ENCODE measurements at places on chromosomes 2 and 18.

GRCh38 chr18:9704233-9705118 lies 3.6 kb upstream of the RAB31 start:
- no peak for DNase-seq

DNA sequence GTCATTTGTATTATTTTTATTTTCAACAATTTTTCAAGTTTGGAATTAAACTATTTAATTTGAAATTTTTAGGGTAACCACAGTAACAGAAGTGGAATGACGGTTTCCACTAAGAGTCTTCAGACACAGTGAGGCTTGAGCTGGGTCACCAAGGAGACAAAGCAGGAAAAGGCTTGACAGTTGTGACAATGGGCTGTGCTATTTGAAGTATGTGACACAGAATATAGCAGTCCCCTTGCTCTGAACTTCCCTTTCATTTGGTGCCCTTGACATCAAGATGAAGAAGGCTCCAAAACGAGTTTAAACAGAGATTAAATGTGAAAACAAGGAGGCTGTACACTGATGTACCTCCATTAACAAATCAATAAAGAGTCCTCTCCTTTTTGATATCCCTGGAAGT lies 265.4 kb upstream of the DLGAP1 start:
- DNase-seq, result no peak

- DNase-seq, result no peak
Measured at GRCh38 chr2:3654531-3655225, 3.3 kb upstream of the ALLC start.

DNA sequence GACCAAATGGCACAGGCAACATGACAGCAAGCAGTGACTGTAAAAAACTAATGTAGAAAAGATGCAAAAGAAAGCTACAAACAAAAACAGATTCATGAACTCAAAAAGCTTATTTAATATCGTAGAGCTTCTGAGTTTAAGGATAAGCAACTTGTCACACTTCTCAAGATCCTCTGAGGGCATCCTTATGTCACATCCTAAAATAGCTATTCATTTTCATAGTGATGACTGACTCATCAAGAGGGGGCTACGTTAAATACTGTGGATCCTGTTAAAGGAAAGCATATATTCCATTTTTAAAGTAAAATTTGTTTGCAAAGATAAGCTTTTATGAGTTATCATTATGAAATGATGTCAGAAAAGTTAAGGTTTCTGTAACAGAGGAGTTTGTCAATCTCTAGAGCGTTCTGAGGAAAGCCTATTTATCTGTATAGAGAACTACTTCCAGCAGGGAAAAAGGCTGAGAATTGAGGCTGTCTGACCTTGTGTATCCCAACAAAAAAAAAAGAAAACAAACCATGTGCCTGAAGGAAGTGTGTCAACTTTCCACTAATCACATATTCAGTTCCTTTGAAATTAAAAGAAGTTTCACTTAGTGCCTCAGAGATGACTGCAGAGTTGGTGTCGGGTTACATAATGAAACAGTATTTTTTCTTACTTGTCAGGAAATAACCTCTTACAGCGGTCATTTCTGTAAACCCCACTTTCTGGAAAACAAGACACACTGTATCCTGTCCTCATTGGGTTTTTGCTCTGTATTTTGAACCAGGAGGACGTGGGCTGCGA lies 115.5 kb downstream of the ESCO1 start:
- DNase-seq, result no peak

GRCh38 chr2:85132834-85133637 lies at the start of gene TCF7L1:
TCF7L1 (plus strand) TSS chr2:85133392; CDS start chr2:85133685, 293 bp downstream.
- DNase-seq, result no peak

DNA sequence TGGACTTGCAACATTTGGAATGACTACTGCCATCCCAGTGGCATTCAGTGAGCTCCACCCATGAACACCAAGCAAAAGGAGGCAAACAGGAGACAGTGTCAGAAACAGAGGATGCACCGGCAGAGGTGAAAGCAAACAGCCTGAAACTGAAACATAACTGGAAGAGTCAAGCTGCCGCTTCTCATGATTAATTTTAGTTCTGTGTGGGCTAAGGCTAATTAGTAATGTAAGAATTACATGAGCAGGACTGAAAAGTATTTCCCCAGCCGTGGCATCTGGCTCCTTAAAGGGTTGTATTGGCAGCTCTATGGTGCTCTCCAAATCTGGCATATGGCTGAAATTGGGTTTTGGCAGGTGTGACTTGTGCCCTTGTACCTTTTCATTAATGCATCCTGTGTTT lies 1108.1 kb downstream of the TSN start:
- DNase-seq, result no peak

DNA sequence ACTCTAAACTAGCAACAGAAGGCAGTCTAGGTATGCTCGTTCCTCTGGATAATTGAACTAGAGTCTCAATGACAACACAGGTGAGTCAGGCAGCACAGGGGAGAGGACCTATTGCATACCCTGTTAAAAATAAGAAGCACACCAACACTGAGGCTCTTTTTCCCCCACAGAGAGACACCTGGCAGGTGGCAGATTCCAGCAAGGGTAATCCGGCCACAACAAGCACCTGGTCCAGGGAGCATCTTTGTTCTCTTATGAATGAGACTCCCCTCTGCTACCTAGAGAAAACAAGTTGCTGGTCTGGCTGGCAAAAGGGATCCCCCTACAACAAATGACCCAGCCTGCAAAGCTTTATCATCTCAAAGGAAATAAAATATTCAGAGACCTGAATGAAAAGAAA lies 508.9 kb upstream of the POU3F3 start:
- DNase-seq, result no peak

DNA sequence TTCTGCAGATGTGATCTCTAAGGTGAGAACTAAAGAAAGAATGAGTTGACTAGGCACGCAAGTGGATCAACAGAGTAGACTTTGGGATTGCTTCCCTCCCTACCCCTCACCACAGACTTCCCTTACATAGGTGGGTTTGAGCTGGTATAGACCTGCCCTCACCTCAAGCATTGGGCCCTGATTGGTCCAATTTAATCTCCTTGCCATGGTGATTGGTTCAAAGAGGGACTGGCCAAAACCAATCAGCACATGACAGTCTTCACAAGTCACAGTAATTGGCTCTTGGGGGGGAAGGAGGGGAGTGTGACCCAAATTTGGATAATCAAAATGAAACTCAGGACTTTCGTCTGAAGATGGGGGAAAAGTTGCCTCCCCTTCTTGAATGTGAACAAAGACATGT lies 36.6 kb upstream of the LNPK start:
- DNase-seq, result no peak

DNA sequence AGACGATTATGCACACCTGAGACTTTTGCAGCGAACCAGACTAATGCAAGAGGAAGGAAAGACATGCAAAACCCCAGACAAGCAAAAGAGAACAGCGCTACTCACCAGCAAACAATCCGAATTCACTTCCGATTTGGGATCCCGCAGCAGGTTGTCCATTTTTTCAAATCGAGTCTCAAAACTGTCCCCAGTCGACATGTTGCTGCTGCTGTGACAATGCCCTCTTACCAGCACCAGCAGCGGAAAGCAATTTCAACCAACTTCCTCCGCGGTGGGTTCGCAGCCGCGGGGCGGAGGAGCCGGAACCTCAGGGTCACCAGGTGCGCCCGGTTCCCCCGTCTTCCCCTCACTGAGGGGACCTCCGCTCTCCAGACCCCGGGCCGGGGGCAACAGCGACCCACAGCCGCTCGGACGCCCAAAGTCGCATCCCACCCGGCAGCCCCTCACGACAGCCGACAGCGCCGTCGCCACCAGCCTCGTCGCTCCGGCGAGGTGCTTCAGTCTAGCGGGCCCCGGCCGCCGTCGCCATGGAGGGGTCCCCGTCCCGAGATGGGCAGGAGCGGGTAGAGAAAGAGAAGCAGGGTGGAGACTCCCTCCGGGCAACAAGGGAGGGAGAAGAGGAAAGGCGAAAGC lies 784 bp downstream of the ROCK1 start:
- DNase-seq, result peak; percentile 64

- no peak for DNase-seq
Measured at GRCh38 chr18:10404168-10404567, 50.3 kb upstream of the APCDD1 start.

DNA sequence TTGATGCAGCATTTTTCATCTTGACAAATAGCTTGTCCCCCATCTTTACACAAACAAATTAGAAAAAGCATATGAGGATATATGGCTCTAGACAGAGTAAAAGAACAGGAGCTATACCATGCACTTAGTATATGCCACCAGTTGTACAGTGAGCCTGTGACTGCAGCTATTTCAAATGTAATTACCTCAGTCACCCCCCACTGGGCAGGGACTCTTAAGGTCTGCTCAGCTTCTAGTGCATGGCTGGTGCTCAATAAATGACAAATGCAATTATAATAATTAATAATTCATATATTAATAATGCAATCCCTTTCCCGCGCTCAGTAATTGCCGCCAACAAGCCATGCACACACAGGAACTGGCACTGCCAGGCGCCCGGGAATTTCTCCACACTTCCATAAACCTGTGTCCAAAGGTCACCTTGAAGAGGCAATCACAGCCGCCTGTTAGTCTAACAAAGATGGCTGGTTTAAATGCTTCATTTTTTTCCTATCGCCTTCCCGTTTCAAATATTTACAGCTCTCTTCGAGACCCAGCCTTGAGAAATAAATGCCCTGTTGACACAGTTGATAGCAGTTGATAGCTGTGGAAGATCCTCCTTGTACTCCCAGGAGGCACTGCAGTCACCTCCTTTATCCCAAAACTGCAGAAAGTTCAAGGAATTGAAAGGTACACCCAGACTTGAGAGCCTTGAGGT lies 156.6 kb downstream of the INO80D start:
- no peak for DNase-seq

- DNase-seq, result no peak
Measured at GRCh38 chr2:102101097-102101848, 41.3 kb upstream of the IL1R1 start.

DNA sequence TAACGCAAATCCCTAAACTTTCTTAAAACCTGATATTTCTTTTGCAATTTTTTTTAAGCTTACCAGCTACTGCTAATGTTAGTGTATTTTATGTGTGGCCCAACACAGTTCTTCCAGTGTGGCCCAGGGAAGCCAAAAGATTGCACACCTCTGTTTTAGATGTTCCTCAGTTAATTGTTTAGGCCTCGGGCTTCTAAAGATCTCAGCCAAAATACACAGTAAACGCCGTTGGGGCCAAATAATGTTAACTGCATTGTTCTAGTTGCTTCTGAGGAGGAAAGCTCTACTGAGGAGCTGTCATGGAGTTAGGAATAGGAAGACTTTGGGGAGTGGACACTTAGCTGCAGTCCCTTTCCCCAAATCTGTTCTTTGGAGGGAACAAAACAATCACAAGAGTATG lies 2.0 kb downstream of the HSPE1 start:
- DNase-seq, result no peak

GRCh38 chr2:152715112-152715511 lies 2.1 kb downstream of the PRPF40A start:
- no peak for DNase-seq

DNA sequence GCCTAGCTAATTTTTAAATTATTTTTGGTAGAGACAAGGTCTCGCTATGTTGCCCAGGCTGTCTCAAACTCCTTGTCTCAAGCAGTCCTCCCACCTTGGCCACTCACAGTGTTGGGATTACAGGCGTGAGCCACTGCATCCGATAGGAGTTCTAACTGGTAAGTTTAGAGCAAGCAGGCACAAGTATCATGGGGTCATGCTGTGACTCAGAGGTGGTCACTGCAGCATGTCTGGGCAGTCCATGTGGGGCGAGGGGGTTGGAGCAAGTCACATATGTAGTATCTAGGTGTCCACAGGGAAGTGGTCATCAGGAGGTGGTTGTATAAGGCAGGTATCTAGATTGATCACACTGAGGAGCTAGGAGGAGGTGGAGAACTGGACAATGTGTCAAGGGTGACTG lies 22.7 kb upstream of the STARD7 start:
- no peak for DNase-seq

DNA sequence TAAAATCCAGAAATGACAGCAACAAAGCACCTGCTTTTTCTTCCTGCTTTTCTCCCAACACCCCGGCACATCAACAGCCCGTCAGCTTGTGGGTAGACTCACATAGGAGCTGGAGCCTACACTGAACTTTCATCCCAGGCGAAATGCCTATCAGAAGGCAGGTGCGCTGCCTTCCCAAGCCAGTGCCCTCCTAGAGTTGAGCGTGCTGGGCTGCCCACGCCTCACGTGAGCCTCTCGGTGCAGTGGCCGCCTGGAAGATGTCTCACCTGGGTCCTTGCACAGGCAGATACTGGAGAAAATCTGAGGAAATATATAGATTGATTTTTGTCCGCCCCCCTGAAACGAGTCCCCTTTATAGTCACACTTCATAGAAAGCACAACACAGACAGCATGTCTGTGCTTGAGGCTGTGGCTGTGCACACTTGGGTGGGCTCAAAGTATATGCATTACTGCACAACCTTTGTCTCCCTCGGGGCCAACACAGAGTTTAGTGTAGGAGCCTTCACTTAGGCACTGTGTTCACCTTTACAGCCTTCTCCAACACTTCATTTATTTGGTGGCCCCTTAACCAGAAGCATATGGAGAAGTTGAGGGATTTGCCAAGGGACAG lies 112.5 kb downstream of the SMAD7 start:
- no peak for DNase-seq

- DNase-seq, result no peak
Measured at GRCh38 chr2:241894056-241894641, 24.6 kb downstream of the RTP5 start.

DNA sequence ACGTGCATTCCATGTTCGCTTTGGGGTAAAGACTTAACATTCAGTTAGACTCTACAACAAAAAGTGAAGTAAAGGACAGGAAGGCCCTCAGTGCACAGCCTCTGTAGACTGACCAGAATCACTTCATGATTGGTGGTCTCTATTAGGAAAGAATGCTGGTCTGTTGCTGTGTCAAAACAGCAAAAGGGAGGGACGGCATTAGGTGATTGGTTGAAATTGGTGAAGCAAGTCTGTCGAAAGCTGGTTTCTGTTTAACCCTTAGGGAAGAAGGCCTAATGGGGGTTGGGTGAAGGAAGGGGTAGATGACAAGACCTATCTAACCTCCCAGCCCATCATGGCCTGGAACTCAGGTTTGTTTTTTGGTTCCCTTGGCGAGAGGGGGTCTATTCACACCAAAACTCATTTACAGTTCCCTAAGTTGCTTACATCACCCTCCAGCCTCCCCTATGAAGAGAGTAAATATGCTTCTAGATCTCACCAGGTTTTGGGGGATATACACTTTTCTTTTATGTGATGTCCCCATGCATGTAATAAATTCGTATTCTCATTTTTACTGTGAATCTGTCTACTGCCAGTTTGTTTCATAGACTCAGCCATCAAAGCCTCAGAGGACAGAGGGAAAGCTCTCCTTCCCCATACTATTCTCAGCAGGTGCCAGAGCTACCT lies 65.6 kb downstream of the TMEM17 start:
- no peak for DNase-seq

DNA sequence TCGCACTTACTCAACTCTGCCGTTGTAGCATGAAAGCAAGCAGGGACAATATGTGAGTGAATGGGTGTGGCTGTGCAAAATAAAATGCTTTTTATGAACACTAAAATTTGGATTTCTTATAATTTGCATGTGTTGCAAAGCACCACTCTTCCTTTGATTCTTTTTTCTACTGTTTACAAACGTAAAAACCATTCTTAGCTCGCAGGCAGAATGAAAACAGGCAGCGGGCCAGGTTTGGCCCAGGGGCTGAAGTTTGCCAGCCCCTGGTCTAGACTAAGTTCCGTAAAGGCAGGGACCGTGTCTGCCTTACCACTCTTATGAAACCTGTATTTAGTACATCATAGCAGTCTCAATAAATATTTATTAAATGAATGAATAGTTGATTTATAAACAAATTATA lies 83.7 kb upstream of the SPATS2L start:
- DNase-seq, result no peak
